ENCODE measurements at places on chromosomes 7 and 10.

GRCh38 chr10:61052469-61053205 lies 108.7 kb upstream of the RHOBTB1 start:
- DNase-seq, result no peak

DNA sequence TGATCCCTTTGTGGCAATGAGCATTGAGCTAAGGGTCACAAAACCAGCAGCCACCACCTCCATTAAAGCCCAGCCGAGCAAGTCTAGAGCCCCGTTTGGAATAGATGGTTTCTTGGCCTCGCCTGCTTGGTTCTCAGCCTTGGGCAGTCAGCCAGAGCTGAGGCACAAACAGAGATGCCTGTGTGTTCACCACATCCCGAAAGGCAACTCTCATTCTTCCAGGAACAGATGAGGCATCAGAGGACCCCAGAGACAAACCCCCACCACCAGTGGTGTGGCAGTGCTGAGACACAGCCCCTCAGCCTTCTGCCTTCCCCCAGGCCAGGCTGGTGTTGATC lies 203.3 kb upstream of the ZMIZ1 start:
- DNase-seq, result peak; percentile 53

DNA sequence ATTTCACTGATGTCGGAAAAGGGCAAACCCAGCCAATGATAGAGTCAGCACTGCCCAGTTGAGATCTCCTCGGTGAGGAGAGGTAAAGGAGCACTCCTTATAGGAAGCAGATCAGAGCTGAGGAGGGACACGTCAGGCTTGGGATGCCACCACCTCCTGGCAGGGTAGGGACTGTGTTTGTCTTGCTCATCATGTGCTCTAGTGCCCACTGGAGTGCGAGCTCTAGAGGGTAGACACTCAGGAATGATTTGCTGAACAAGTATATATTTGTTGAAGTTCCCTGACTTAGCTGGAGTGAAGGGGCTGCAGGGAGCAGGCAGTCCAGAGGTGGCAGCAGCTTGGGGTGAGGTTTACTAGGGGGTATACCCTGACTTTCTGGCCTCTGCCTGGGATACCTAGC lies 146.5 kb downstream of the NOC3L start:
- no peak for DNase-seq

GRCh38 chr10:52820309-52820708 lies 47.7 kb upstream of the MBL2 start:
- DNase-seq, result no peak

Data from left ventricle myocardium superior (tissue), 1 donor.